AML-193 (cell line): ENCODE measurements at places on chromosomes 6 and 20.

- no peak for DNase-seq
Observed at GRCh38 chr6:3750317-3751076, 1.0 kb downstream of the PXDC1 start.

GRCh38 chr6:146997062-146997461, 207.2 kb upstream of the STXBP5 start:
- DNase-seq: no peak

DNA sequence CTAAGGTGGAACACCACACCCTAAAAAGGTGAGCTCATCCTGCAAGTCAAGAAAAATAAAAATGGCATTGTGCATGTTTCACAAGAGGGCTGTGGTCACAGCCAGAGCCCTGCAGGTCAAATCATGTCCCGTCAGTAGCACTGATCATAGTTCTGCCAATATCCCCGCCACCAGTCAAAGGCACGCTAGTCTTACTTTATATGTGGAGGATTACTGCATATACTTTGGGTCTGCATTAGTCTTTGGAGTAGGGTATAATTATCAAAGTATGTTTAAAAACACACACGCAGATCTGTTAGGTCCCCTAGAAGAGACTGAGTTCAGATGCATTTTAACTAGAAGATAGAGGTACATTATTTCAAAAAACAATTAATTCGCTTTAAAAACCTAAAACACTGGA, 1.8 kb downstream of the PERP start:
- DNase-seq: no peak

GRCh38 chr6:13427801-13428582, 59.4 kb downstream of the GFOD1 start:
- peak; percentile 79 for DNase-seq

GRCh38 chr6:15266423-15266996, 20.6 kb downstream of the JARID2 start:
- peak; percentile 24 for DNase-seq

DNA sequence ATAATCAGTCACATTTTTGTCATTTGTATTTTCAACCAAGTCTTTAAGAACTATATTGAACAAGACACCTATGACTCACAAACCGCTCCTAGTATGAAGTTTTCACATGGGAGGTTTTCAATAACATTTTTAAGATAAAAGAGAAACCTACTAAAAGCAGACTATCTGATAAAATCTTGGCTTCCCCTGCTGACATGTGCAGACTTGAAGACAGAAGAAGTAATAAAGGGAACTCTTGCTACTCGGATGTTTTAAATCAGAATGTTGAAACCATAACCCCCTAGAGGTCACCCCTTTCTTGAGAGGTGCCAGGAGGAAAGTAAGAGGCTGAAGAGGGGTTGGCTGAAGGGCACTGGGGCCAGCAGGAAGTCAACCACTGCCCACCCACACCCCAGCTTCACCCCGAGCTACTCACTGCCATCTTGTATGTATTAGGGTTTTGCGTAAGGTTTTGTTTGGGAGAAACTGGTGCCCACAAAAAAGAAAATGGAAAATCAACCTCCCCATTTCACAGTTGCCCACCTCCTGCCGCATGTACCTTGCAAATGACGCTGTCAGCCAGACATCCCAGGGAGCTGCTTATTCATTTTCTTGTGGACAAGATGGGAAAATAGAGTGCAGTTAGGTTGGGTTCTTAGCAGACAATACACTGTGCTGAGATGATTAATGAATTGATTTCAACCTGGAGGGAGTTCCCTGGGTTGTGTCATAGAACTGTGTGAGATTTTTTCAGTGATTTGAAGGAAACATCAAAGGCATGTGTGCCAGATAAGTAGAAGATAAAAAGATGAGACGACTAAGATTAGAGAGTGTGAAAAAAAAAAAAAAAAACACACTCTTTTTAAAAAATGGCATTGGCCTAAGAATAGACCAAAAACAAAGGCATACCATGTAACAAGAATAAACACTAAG, 83.2 kb upstream of the TAB2 start:
- peak; percentile 36 for DNase-seq

- no peak for DNase-seq
Observed at GRCh38 chr6:12529364-12530019, 187.1 kb upstream of the PHACTR1 start.

DNA sequence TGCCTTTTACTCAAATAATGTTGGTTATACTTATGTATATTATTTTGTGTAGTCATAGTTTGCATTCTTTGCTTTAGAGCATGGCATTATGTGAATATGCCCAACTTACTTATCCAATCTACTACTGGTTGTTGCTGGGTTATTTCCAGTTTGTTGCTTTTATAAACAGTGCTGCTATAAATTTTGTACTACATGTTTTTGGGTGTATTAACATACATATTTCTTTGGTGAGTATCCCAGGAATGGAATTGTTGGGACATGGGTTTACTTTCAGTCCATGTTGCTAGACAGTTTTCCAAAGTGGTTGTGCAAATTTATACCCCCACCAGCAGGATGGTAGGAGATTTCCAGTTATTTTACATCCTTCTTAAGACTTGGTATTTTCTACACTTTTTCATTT, 157.1 kb upstream of the THEMIS start:
- DNase-seq: no peak

- DNase-seq: peak; percentile 89
Observed at GRCh38 chr6:34986845-34987246, 97.8 kb downstream of the ANKS1A start.

GRCh38 chr6:166244353-166245045, 63.7 kb downstream of the PRR18 start:
- no peak for DNase-seq

DNA sequence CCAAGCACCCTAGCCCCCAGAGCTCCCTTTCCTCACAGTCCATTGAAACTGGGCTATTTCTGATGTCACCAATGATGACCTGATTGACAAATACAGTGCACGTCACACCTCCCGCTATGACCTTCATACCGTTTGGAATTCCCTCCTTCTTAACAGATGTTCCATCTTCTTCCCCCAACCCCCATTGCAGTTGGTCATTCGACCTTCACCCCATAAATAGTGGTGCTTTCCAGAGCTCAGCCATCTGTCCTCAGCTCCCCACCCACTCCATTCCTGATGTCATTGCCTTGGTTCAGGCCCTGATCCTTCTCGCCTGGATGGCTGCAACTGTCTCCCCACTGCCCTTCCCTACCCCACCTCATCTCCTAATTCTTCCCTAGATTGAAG, 198.5 kb downstream of the SOD2 start:
- DNase-seq: no peak

DNA sequence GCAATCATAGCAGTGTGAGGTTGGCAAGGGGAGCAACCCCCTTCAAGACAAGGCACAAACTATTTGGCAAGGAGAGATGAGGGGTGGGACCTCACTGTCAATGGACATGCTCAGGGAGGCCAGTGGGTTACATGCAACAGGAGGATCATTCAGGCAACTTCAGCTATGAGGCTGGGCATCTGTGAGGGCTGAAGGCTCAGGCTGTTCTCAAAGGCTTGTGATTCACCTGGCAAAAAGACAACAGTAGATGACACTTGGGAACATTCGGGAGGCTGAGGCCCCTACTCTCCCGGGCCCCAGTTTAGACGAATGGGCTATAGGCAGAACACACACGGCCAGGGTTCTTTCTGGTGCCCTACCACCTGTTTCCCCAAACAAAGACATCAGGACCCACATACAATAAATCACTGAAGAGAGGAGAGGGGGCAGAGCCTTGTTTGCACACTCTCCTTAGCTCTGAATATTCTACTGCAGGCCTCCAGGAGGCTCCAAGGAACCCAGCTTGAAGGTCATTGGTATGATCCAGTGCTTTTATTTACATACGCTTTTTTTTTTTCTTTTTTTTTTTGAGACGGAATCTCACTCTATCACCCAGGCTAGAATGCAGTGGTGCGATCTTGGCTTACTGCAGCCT, 7.9 kb downstream of the TUBB start:
- DNase-seq: no peak

- DNase-seq: no peak
Observed at GRCh38 chr6:89483111-89483720, 50.3 kb downstream of the ANKRD6 start.

- no peak for DNase-seq
Observed at GRCh38 chr6:132070356-132070755, 119.2 kb upstream of the CCN2 start.

GRCh38 chr20:24723186-24723585, 225.9 kb upstream of the CST7 start:
- DNase-seq: no peak

DNA sequence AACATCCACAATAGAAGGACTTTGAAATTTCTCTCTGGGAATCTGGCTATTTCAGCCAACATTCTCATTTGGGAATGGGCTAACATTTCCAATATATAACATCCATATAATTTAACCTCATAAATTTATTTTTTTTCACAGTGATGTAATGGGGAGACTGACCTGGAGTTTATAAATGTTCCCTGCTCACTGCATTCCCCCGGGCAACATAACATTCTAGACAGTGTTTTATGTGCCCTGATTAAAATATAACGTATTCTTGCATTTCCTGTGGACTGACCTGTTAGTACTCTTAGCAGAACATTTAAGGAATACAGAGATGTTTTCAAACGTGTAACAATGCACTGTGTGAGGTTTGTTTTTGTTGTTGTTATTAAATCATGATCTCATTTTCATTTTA, 20.9 kb downstream of the TSHZ2 start:
- no peak for DNase-seq

GRCh38 chr20:45987108-45987780, 15.2 kb upstream of the ZNF335 start:
- peak; percentile 57 for DNase-seq

DNA sequence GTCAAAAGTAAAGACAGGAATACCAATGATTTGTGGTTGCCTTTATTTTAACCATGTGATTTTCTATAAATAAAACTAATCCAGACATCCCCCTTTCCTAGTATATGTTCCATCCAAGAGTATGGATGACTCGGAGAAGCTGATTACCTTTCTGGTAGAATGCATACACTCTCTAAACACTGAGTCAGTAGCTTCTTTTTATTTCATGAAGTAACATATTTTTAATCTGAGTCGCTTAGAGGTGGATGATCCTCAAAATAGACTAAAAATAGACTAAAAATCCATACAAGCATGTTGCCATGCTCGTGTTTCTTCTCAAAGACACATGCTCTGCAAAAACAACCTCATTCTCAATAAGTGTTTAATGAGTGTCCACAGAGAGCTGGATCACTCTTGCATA, 263.7 kb downstream of the COL12A1 start:
- DNase-seq: no peak
